ENCODE measurements at places on chromosomes 6 and 20.

DNA sequence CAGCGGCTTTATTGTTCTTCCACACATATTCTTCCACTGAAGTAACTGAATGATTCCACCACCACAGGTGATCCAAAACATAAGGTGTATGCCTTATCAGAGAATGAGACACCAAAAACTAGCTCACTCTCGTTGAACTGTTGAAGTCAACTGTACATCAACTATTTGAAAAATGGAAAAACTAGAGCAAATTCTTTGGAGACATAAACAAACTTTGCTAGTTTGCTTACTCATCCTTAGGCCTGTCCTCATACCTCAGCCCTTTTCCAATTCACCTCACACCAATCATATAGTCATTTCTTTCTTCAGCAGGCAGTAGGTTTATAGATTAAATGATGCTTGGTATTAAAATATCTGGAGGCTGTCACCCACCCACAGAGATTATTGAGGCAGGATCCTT lies 77.1 kb upstream of the RNF217 start:
- no peak for DNase-seq

DNA sequence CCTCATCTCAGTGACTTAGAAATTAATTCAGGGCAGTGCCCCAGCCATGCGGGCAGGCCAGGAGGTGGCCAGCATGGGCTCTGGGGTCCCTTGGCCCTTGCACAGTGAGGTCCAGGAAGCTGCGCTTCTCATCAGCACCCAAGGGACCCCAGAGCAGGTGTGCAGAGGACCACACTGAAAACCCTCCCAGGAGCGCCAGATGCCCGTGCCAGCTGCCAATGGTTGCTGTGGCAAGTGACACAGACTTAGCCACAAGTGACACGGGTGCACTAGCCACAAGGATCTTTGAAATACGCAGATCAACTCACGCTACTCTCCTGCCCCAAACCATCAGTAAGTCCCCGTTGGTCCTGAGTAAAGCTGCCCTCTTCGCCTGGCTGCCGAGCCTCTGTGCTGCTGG lies 88.1 kb downstream of the ERMARD start:
- no peak for DNase-seq

GRCh38 chr6:154473324-154473723 lies 37.2 kb downstream of the CNKSR3 start:
- no peak for DNase-seq

DNA sequence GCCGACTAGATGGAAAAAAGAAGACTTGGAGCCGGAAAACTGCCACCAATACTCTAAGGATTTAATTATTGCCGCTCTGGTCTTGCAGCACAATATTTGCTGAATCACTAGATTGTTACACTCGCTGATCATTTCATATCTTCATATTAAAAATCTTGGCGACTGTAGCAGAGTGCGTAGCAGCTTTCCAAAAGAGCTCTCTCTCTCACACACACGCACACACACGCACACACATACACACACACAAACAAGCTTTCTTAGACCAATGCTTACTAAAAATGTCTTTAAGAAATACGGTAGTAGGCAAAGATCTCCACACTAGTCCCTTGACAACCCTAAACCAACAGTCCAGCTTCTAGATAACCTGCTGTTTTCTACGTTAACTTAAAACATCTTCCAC lies 7.7 kb downstream of the GRIK2 start:
- no peak for DNase-seq

DNA sequence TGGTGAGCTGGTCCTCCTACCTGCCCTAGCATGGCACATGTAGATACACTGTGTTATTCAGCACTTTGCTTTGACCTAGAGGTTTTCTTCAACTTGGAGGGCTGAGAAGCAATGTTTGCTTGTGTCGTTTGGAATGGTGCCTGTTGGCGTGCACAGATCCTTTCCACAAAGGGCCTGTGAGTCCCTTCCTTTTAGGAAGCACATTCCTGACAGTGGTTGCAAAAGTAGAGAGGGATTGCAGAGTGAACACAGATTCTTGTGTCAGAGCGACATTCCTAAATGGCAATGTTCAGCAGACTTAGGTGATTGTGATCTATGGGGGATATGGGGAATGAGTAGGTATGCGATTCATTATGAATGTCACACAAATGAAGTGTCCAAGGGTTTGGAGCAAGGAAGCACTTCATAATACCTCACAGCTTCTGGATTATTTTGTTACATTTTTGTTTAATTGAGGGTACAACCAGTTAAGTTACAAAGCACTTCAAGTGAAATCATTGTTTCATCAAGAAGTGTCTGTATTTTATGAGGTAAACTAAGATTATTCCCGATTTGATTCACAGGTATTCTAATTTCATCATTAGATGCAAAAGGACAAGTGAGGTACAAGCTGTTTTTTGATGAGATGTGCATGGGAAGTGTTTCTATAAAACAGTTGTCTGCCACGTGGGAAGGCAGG lies 713 bp upstream of the RNF144B start:
- DNase-seq, result no peak

DNA sequence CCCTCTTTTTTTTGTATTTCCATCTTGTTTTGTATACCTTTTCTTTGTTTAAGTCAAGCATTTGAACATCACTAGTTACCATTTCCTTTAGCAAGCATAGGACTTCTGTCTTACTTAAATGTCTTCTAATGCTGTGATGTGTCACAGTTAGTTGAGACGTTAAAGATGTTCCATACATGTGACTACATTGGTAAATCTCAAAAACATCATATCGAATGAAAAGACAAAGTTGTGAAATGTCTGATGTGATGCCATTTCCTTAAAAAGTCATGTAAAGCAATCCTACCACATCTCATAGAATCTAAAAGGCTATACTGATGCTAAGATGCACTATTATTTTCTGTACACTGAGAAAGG lies 26.8 kb downstream of the SLC16A10 start:
- no peak for DNase-seq

DNA sequence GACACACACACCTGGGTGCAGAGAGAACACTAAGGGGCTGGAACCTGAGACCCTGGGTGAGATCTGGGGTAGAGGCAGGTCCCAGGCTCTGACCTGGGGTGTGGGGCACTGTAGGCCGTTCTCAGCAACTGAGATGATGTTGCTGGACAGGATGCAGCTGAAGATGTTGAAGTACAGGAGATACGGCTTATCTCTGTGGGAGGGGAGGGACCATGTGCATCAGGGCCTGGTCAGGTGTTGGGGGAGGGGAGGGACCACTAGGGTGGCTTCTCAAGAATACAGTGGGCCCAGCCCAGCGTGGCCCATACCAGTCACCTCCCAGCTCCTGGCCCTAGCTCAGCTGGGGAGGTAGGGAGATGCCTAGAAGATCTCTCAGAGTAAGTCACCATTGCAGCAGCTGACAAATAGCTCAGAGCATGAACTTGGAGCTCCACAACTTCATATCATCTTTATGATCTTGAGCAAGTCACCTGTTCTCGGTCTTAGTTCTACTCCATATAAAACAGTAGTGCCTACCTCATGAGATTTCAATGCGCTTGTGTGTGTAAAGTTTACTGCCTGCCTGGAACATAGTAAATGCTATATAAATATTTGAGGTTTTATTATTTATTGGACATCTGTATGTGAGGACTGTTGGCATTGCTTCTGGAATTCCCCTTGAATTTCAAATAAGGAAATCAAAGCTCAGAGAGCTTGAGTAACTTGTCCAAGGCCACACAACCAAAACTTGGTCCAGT lies 3.8 kb downstream of the SLC44A4 start:
- no peak for DNase-seq

DNA sequence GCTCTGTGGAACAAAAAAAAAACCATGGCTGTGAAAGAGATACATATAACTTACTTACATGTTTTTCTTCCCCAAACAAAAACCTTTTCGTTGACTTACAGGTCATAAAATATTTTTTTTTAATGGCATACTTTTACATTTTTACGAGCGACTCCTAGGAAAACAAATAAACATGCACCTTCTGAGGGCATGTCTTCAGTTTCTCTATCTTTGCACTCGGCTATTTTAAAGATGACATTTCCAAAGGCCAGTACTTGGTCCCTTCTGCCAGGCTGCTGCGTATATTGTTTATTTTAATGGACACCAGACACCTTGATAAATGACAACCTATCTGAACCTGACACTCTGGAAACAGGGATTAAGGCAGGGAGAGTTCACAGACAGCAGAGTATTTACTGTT lies 49.4 kb downstream of the PIGU start:
- no peak for DNase-seq

DNA sequence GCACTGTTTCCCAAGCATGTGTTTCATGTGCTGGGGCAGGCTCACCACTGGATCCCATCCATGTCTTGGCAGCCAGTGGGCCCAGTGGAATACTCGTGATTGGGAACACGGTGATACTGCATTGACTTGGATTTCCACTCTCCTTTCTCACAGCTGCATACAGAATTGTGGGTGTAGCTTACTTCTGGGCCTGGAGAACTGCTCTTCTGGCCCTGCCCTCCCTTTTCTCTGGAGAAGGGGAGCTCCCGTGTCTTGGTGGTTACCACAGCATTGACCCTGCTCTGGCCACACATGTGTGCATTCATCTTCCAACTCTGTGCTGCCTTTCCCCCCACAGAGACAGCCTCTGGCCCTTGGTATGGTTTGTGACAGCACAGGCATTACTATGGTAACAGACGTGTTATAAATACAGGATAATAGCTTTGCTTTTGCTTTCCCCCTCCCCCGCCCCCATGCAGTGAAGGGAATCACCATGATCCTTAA lies 21.6 kb downstream of the SOBP start:
- no peak for DNase-seq

All from CD4-positive, alpha-beta T cell treated with Interleukin-6 at 100 ng/mL for 8 hours (primary cell).